T-cell (primary cell): ENCODE measurements at places on chromosomes 12 and 14.

DNA sequence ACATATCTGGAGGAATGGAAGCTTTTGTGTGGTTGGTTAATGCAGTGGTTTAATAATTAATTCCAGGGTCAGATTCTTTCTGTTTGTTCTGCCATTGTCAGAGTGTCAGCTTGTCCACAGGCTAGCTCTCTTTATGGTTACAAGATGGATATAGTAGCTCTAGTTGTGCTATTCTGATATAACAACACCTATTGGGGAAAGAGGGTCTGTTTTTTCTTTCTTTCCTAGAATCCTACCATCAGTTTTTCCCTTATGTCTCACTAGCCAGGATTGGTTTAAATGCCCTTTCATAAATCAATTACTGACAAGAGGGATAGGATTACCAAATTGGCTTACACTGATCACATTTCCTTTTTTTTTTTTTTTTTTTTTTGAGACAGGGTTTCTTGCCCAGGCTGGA is 27.8 kb downstream of the CNOT2 start:
- no peak for DNase-seq

GRCh38 chr14:85601246-85601645 is 71.3 kb downstream of the FLRT2 start:
- no peak for DNase-seq

DNA sequence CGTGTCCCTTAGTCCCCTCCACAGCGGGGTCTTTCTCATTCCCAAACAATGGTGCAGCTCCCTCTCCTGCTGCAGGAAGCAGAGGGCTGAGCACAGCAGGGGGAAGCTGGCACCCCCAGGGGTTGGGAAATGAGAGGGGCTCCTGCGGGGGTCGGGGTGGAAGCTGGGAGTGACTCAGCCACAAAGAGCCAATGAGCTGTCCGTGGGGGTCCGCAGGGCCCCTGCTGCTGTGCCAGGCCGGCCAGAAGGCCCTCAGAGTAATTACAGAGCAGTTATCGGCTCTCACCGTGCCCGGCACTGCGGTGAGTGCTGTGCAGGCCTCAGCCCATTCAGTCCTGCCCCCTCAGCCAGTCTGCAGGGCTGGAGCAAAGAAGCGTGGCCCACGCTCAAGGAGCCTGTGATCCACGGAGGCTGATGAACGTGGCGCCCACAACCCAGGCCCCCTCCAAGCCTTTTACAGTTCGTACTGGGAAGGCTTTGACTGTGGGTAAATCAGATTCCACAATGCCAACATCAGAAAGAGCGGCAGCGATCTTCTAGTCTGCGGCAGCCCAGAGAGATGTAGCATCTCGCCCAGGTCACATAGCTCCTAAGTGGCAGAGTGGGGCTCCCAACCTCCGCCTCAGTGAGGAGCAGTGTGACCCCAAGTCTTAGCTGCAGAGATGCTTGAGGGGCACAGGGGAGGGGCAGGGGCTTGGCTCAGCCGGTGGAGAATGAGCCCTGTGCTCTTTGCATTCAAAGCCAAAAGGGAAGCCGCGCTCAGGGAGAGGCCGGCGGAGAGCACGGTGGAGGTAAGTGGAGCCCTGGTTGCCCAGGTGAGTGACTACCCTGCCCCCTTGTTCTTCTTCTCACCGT is 43.4 kb downstream of the SLC6A12 start:
- DNase-seq = no peak

- no peak for DNase-seq
Observed at GRCh38 chr12:54292083-54292930, 8.5 kb downstream of the NFE2 start.

- no peak for DNase-seq
Observed at GRCh38 chr12:112908548-112908947, 1.8 kb downstream of the OAS1 start.

GRCh38 chr12:44875954-44876543 is at the start of gene NELL2:
Gene NELL2 (minus strand): TSS chr12:44876315. CDS start chr12:44875869, 446 bp downstream.
- DNase-seq = peak; percentile 53

- DNase-seq = no peak
Observed at GRCh38 chr14:51895375-51895774, 35.0 kb downstream of the GNG2 start.

DNA sequence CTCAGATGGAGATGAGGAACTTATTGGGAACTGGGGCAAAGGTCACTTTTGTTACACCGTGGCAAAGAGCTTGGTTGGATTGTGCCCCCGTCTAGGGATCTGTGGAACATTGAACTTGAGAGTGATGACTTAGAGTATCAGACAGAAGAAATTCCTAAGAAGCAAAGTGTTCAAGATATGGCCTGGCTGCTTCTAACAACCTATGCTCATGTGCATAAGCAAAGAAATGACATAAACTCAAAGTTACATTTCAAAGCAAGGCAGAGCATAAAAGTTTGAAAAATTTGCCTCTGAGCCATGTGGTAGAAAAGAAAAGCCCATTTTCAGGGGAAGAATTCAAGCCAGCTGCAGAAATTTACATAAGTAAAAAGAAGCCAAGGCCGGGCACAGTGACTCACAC is 21.5 kb upstream of the RAP1B start:
- DNase-seq = no peak

GRCh38 chr12:120072472-120073249 is 43.9 kb downstream of the RAB35 start:
- no peak for DNase-seq

DNA sequence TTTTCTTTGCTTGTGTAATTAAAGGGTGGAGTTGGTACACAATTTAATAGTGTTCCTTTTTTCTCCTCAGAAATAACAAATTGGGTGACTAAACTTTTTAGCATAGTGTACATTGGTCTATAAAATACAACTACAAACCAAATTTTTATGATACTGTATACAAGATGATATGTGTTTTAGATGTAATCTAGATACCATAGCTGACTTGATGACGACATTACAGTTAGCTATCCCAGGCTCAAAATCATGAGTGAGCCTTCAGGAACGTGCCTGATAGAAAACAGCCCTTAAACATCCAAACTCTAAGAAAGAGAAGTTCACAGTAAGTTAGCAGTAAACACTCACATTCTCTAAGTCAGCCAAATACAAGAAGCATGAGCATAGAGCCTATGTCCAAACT is 99.0 kb upstream of the SSTR1 start:
- DNase-seq = no peak

DNA sequence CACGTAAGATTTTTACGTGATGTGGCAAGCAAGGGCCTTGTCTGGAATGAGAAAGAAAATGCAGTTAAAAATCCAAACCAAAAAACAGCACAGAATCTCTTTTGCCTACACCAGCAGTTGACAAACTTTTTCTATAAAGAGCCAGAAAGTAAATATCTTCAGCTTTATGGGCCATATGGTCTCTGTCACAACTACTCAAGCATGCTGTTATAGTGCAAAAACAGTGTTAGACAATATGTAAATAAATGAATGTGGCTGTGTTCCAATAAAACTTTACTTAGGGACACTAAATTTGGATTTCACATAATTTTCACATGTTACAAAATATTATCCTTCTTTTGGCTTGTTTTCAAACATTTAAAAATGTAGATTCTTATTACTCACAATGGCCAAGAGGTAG is 6.2 kb upstream of the ELK3 start:
- no peak for DNase-seq

GRCh38 chr14:53011053-53011462 is 60.2 kb upstream of the FERMT2 start:
- no peak for DNase-seq

DNA sequence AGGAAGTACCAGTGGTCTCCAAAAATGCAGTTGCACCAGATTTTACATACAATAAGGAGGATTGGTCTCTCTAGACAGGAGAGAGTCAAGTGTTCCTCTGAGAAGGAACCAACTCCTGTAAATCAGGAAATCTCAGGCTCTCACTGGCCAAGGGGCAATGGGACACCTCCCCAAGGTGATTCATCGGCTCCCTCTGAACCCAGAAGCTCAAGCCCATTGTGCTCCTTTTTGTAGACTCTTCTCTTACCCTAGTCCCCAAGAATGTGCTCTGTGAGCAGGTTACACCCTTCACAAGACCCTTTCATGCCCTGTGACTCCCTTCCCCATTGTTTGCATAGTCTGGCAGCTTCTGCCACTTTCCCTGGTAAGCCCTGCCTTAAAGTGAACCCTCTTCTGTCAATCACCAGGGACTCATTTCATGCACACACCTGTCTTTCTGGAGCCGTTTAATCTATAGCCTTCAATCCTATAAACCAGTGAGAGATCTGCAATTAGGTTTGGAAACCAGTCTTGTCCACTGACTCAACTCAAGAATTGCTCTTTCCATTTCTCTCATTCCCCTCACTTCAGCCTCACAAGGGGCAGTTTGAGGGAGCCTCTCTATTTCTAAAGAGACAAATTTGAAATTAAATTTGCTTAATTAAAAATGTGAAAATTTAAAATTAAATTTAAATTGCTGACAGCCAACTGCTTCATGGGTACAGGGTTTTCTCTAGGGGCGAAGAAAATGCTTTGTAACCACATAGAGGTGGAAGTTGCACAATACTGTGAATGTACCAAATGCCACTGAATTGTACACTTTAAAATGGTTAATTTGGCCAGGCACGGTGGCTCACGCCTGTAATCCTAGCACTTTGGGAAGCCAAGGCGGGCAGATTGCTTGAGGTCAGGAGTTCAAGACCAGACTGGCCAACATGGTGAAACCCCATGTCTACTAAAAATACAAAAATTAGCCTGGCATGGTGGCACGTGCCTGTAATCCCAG is 38.3 kb upstream of the LTA4H start:
- no peak for DNase-seq

- no peak for DNase-seq
Observed at GRCh38 chr12:57896115-57896433, 45.3 kb upstream of the ATP23 start.

GRCh38 chr12:118513611-118514010 is 137.3 kb downstream of the SUDS3 start:
- no peak for DNase-seq

GRCh38 chr12:89372584-89373370 is 20.5 kb upstream of the DUSP6 start:
- no peak for DNase-seq

DNA sequence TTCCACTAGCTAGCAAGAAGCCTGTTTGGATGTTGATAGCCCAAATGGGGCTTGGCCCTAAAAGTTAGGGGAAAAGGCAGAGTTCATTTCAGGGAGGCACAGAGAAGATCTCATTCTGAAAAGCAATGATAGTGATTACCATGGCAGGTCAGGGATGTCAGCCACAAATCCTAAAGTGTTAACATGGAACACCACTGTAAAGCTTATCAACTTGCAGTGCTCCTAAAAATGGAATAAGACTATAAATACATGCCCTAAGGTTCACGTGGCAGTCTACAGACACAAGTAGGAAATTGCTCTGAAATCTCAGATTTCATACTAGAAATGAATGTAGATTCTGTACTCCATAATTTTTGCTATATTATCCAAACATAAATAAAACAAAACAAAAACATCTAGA is 280.0 kb upstream of the E2F7 start:
- no peak for DNase-seq

- no peak for DNase-seq
Observed at GRCh38 chr12:39033782-39034181, 128.4 kb upstream of the CPNE8 start.

- DNase-seq = no peak
Observed at GRCh38 chr12:127081058-127081457, 1185.9 kb upstream of the TMEM132C start.
